ENCODE measurements at places on chromosomes 1 and 21.

- DNase-seq = no peak
Measured at GRCh38 chr21:46295177-46295770, 9.1 kb downstream of the YBEY start.

GRCh38 chr1:81559662-81560350, 240.9 kb upstream of the ADGRL2 start:
- DNase-seq = no peak

- DNase-seq = peak; percentile 38
Measured at GRCh38 chr1:113949007-113949406, 19.9 kb downstream of the HIPK1 start.

DNA sequence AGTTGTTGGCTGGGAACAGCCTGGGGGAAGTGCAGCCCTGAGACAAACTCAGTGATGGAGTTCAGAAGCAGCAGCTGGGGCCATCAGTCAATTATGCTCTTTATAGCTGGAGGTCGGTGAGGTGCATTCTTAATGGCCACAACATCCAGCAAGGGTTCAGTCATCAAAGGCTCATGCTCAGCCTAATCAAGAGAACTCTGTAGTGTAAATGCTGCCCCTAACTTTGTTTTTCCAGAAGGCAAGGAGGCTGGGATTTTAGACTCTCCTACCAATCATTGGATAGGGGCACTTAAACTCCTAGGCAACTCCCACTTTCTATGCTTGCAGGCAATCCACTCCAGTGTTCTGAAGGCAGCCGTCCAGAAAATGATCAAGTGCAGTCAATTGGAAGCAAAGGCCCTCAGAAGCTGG, 15.0 kb upstream of the RGS4 start:
- DNase-seq = no peak

GRCh38 chr1:58629031-58629462, 52.0 kb upstream of the TACSTD2 start:
- DNase-seq = no peak

GRCh38 chr21:38712071-38712470, 93.7 kb upstream of the ETS2 start:
- peak; percentile 43 for DNase-seq

DNA sequence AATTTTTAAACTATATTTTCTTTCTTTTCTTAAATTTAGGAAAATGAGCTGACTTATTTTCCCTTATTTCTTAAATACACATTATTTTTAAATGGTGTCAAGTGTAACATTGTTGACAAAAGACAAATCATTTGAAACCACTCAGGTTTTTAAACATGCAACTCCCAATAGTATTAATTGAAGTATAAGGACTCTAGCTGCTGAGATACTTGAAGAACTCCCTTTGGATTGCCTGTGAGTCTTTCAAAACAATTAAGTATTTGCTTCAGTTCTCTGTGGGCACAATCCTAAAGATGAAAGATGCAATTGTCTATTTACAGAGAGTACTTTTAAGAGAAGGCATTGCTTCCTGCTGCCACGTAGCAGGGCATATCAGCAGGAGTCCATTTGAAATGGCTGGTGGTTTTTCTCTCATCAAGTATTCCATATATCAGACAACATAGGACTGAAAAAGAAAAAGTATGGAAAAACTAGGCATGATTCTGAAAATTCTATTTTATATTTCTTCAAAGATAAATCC, 373.4 kb downstream of the NEGR1 start:
- no peak for DNase-seq

DNA sequence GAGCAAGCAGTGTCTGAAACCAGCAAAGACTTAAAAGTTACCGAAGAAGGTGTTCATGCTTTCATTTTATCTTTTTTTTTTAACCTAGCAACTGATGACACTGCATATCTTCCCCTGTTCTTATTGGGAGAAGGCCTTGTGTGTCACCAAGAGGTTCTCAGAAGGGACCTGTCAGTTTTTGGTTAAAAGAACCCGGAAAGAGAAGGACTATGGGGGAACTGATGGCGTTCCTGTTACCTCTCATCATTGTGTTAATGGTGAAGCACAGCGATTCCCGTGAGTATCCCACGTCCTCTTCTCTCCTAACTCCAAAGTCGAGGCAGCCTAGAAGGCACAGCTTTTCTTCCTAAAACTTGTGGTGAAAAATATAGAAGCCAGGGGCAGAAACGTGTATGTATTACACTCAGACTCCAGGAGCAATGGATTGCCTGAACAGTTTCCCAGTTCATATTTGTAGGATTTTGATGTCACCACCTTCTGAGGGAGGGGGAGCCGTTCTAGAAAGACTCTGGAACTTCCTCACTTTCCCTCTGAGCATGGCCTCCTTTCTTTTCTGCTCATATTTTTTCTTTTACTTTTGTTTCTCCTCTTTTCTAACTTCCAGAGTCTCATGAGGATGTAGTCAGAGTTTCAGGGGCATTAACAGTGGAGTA, at the start of gene MR1:
Gene MR1, plus strand, starts transcription at position 185 of the 653 bp plus-strand sequence. Its CDS starts 25 bp downstream, at position 210.
- DNase-seq = peak; percentile 88
